Activated T-cell treated with anti-CD3 and anti-CD28 coated beads for 48 hours (primary cell): ENCODE measurements at places on chromosomes 3 and 15.

GRCh38 chr3:31196881-31197364, 302.5 kb upstream of the GADL1 start:
- DNase-seq, result no peak

GRCh38 chr3:106302451-106303221, 433.8 kb upstream of the CBLB start:
- no peak for DNase-seq

DNA sequence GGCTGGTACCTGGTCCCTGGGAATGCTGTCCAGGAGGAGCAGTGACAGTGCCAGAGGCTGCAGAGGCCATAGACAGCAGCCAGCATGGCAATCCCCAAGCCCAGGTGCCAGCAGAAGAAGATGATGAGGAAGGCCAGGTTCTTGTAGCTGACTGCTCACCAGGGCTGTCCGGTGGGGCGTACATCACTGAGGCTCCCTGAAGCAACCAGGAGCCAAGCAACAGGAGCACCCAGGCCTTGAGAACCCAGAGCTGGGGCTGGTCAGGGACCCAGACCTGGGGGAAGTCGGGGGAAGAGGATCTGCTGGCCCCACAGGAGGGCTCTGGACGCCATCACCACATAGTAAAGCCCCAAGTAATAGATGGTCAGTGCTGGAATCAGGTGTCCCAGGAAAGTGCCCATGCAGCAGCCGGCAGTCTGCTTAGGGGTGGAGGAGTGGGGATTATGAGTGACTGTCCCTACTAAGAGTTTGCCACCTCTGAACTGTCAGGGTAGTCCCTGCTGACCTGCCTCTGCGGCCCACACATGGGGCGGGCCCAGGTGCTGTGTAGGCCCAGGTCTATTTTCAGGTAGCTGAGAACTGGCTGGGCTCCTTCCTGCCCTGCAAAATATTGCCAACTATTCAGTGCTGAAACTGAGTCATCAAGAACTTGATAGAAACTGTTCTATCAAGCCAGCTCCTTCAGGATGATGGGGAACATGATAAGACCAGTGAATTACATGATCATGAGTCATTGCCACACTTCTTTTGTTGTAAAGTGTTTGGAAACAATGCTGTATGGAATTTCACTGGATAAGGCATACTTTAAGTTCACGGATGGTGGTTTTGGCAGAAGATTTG, 68.7 kb downstream of the CHRD start:
- DNase-seq, result no peak

DNA sequence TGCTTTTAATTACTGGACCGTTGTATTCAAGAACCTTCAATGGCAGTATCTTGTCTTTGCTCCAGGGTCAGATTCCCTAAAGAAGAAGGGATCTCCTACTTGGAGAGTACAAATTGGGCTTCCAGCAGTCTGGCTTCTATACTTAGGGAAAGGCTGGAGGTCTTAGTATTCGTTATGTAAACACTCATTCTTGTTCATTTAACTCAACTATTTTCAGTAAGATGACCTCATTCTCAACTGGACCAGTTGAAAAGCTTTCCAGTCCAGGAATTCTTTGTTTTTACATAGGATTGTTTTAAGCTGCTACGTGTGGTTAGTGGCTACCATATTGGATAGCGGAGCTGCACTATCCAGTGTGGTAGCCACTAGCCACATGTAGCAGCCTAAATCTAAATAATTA, 4.6 kb downstream of the SENP5 start:
- DNase-seq, result no peak

DNA sequence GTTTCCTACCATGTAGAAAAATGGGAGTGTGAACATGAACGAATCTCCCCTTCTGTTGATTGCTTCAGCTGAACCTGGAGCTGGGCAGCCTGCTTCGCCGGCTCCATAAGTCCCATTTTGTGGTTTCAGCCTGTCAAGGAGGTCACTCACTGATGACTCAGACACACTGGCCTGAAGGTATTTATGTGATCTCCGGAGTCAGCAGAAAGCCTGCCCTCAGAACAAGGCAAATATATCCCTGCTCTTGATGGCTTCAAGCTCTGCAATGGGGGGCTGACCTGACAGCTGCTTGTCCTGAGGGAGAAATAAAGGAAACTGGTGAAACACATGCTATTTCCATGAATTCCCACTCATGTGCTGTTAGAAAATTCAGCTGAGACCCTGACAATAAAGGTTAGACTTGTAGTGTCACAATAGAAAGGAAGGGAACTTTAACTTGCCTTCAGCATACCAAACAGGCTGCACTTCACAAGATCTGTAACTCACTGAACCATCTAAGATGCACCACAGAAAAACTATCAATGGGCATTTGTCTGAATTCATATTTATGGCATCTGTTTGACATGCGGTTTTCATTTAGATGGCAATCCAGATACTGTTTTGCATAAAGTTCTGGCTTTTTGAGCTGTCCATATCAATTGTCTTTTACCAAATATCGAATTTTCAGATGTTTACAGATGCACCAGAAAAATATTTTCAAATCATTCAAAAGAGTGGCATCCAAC, 282.0 kb upstream of the VEPH1 start:
- DNase-seq, result no peak

- DNase-seq, result no peak
These were observed 477.9 kb upstream of the NECTIN3 start for GRCh38 chr3:110593749-110594148.

DNA sequence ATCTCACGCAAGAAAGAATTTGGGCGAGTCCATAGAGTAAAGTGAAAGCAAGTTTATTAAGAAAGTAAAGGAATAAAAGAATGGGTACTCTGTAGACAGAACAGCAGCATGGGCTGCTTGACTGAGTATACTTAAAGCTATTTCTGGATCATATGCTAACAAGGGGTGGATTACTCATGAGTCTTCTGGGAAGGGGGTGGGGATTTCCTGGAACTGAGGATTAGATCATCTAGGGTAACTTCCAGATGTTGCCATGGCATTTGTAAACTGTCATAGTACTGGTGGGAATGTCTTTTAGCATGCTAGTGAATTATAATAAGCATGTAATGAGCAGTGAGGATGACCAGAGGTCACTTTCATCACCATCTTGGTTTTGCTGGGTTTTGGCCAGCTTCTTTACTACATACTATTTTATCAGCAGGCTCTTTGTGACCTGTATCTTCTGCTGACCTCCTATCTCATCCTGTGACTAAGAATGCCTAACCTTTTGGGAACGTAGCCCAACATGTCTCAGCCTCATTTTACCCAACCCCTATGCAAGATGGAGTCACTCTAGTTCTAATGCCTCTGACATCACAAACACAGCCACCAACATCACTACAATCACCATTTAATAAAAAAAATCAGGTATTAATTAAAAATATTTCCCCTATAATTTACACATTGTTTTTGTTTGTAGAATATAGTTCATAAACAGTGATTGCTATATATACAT, 890.7 kb upstream of the EPHA6 start:
- DNase-seq, result peak; percentile 5

DNA sequence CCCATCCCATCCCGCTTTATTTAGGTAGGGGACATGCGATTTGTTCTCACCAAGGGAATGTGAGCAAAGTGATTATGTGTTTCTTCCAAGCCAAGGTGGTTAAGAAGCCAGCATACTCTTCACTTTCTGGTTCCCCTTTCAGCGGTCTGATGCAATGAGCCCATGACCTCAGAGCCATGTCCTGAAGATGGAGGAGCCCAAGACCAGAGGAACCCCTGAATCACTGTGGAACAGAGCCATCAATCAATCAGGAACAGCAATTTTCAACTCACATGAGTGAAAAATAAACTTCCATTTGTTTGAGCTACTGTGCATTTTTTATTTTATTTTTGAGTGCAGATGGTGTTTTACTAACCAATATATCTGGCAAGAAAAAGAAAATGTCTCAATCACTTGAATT, 10.8 kb downstream of the THRB start:
- no peak for DNase-seq

DNA sequence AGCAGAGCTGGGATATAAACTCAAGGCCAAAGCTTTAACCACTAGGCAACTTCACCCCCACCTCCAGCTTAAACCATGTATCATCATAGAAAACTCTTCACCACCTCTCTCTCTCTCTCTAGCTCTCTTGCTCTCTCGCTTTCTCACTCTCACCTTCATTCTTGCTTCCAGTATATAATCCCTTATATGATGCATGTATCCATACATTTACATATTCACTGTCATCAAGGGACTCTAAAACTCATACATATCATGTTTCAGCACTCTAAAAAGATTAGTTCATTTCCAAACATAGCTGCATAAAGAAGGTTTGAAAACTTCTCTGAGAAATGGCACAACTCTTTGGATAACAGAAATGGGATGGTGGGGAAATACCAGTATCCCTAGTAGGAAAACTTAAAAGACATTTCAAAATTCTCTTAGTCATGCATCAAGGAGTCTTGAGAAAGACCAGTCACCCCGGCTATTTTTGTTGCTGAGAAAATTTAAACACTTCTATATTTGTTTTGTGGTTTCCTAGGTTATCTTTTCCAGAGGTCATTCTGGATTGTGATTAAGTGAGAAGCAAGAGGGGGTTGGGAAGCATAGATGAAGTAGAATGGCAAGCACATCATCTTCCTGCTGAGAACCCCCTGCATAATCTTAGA, 447.8 kb upstream of the THBS1 start:
- DNase-seq, result no peak

DNA sequence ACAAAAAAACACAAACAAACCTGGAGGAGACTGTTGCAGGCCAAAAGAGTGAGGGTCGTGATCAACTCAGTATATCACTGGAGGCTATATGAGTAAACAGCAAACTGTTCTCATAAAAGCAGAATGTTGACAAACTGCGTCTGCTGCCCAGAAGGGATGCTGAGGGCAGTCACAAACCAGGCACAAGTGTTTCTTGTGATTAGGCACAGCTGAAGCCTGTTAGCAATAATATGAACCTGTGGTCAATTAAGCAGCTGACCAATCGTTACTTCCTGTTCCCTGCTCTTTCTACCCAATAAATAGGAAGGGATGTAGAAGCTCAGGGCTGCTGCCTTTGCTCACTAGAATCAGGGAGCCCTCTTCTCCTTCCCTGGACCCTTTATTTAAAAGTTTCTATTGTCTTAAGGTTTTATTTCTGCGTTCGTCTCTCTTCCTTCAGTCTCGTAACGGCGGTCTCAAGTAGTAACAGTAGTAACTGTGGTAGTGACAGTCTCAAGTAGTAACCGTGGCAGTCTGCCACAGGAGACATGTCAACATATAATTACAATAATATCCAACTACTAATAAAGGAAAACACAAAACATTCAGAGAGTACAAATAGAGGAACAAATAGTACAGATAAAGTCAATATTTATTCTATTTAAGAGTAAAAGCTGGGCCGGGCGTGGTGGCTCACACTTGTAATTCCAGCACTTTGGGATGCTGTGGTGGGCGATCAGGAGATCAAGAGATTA, 698.4 kb upstream of the CCDC54 start:
- no peak for DNase-seq

GRCh38 chr3:48501196-48501595, 2.8 kb downstream of the SHISA5 start:
- DNase-seq, result no peak

DNA sequence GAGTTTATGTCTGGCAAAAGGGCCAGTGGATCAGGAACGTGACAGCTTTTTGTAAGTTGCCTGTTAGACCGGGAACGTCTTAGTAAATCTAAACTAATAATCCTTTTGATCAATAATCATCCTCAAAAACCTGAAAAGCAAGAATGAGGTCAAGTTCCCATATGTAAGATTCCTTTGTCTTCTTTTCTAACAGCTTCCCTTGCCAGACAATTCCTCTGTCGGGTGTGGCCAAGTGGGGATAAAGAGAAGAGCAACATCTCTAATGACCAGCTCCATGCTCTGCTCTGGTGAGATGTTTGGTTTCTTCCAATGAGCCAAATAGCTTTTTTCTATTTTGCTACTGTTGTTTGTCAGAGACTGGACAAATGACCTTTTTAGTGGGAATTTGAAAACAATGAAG, 19.8 kb downstream of the FANCD2OS start:
- no peak for DNase-seq

DNA sequence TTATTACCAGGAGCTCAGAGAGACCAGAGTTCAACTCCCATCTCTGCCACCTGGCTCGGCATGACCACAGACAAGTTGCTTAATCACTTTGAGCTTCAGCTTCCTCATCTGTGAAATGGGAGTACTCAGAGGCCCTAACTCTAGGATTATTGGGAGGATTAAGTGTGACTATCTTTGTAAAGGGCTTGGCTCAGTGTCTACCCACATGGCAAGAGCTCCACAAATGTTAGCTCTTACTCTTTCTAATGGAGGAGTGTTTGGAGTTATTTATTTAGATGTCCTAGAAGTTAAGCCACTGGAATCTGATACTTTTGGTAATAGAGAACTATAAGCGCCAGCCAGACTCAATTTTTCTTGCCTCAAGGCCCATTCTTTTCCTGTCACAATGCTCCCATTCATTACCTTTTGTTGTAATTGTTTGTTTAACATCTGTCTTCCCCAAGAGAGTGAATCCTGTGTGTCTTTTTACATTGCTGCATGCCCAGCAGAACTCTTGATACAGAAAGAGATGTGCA, 12.3 kb upstream of the LMCD1 start:
- no peak for DNase-seq

GRCh38 chr15:98903377-98904018, 104.1 kb downstream of the PGPEP1L start:
- no peak for DNase-seq

DNA sequence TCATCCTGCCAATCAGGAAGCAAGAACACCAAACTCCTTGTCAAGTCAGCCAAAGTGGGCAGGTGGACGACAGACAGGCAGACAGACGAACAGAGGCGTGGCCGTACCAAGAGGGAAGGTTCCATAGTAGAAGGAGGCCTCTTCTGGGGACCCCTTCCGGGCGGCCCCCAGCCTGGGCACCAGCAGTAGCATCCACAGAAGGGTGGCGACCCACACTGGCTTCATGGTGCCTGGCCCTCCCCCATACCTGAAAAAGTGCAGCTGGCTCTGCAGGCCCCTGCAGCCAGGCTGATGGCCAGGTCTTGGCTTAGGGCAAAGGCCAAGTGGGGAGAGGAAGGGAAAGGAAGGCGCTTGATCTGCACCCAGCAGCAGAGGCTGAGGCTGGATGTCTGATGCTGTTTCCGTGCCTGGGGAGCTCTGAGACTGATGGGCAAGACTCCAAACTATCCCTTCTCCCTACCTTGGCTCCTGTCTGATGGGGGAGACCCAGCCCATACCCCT, 607 bp downstream of the LCTL start:
- no peak for DNase-seq

DNA sequence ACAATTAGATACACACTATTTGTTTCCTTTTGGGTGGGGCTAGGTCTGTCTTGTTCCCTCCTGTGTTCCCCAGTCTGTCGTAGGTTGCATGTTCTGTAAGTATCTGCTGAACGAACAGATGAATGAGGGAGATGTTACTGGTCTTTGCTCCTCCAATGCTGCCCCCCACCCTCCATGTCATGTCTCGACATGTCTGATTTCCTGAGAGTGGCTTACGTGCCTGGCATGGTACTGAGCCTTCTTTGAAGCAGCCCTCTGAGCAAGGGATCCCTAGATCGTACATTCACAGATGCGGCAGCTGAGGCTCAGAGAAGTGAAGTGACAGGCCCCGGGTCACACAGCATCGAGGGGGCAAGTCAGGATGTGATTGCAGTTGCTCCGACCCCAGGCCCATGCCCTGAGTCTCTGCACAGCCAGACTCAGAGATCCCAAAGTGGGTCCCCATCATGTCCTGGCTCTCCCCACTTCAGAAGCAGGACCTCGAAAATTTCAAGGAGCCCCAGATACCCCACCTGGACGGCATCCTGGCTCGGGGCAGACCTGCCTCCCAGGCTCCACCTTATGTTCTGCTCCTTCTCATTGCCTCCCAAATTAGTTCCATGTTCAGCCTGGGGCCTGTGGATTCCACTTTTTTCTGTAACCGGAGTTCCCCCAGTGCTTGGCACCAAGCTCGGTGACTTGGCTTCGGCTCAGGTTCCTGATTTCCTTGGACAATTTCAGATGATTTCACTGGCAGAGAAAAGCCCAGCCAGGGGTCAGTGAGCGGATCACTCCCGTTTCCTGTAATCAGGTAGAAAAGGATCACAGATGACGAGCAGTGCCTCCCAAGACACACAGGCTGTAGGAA, 24.7 kb downstream of the GOLGA6L2 start:
- DNase-seq, result no peak
